ENCODE measurements at places on chromosomes 16 and 17.

- DNase-seq = no peak
Observed at GRCh38 chr17:73630531-73630930, 13.7 kb downstream of the SDK2 start.

DNA sequence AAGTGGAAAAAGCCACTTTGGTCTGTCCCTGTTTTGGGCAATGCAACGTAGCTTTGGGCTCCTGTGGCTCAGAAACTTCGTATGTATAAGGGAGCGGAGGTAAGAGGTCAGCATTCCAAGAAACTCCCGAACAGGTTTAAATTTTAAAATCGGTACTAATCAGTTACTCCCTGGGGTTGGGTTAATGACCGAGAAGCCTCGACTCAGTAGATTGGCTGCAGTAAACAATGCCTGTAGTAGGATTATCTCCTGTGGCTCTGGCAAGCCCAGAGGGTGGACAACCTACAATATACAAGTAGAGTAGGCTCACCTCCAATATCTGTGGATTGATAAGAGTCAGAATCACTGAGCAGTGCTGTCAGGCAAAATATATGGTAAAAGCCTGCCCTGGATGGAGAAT is 1.6 kb upstream of the GNA13 start:
- DNase-seq = no peak

GRCh38 chr16:15518381-15519351 is 84.3 kb downstream of the BMERB1 start:
- DNase-seq = no peak

- DNase-seq = peak; percentile 57
Observed at GRCh38 chr17:58120195-58120822, 27.9 kb upstream of the OR4D1 start.

DNA sequence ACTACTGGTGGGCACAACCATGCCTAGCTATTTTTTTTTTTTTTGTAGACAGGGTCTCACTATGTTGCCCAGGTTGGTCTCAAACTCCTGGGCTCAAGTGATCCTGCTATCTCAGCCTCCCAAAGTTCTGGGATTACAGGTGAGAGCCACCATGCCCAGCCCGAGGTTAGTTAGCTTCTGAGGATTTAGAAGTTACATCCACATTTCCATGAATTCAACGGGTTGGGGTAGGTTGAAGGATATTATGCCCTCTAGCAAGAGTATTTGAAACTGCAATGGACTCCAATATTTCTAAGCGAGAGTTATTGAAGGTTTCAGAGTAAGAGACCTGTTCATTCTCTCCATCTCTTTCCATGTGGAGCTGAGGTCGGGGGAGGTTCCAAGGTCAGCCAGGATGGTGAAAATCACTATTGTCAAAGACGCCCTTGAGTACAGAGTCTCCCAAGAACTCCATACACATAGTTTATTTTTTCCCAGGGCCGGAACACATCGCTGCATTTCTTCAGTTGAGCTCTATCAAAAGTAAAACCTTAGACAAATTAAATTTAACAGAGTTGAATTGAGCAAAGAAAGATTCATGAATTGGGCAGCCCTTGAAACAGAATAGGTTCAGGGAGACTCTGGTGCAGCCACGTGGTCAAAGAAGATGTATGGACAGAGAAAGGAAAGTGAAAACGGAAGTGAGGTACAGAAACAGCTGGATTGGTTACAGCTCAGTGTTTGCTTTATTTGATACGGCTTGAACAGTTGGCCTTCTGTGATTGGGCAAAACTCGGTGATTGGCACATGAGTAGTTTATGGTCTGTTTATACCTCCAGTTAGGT is 19.0 kb upstream of the ITPRIPL2 start:
- no peak for DNase-seq

GRCh38 chr17:6661464-6661848 is 9.9 kb downstream of the C17orf100 start:
- DNase-seq = no peak

DNA sequence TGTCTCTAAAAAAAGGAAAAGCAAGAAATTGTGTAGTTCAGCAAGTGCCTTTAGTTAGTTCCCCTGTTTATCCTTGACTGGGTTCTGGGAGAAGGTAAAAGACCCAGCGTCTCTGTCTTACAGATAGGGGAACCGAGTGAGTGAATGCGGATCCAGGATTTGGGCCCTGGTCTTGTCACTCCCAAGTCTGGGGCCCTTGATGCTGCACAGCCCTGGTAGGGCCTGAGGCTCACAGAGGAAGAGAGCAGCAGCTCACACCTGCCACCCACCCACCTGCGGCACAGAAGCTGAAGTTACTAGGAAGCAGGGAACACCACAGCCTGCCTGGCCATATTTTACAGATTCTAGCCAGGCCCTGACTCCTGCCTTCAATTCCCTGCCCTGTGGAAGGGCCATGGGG is 22.2 kb downstream of the LASP1 start:
- no peak for DNase-seq

GRCh38 chr17:36590082-36590481 is 1.6 kb upstream of the DHRS11 start:
- DNase-seq = peak; percentile 72

GRCh38 chr17:74864866-74865395 is 5.2 kb upstream of the GRIN2C start:
- peak; percentile 68 for DNase-seq

GRCh38 chr17:14299280-14300141 is 1.4 kb upstream of the HS3ST3B1 start:
- DNase-seq = peak; percentile 31

DNA sequence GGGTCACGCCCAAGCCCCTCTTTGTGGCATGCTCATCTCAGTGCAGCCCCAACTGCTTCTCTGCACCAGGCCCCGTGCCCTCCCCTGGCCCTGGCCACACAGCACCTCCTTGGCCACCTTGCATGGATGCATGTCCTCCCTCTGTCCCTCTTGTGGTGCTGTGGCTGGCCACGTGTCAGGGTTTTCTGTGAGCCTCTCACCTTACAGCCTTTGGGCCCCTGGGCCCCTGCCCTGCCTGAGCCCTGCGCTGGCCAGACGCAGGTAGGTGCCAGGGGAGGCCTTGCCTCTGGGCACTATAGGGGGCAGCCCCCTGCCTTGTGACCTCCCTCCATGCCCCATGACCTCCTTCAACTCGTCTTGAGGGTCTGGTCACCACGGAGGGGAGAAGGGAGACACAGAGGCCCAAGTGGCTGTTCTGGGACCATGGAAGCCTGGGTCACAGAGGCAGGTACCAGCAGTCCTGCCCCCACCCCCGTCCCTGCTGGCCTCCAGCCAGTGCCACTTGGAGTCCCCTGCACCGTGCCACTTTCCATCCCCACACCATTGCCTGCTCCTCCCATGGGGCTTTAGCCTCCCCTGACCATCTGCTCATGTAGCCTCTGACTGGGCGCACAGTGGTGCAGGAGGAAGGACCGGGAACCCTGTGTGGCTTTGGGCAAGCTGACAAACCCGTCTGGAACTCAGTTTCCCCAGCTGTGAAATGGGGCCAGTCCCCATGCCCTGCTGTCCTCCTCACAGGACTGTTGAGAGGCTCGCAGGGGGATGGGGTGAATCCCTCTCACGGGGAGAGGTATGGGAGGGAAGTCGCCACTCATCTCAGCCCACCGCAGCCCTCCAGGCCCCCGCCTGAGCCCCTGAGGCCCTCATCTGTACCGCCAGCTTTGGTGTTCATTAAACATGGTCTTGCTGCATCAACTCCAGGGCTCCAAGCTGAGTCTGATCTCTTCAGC is 11.5 kb upstream of the ATP6V0C start:
- no peak for DNase-seq

- no peak for DNase-seq
Observed at GRCh38 chr17:57357830-57358430, 101.6 kb downstream of the MSI2 start.

DNA sequence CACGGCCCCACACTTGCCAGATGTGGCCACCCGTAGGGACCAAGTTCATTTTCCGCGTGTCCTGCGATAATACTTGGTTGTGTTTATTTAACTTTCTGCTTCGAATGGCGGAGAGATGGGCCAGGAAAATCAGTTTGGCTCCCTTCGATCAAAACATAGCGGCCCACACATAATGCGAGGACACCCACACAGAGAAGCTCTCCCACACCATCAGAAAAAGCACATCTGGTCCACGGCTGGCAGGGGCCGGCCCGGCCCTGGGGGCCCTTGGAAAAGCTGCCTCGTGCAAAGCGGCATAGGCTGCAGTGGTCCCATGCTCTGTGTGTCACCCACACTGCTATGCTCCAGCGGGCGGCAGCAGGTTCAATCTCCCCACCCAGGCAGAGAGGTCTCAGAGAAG is 46.9 kb downstream of the ZNF423 start:
- DNase-seq = no peak

GRCh38 chr17:4536742-4537411 is 18.3 kb downstream of the MYBBP1A start:
- no peak for DNase-seq

GRCh38 chr16:86854626-86855294 is 276.4 kb downstream of the FOXL1 start:
- DNase-seq = no peak

- no peak for DNase-seq
Observed at GRCh38 chr17:47649972-47650524, 329 bp downstream of the KPNB1 start.

DNA sequence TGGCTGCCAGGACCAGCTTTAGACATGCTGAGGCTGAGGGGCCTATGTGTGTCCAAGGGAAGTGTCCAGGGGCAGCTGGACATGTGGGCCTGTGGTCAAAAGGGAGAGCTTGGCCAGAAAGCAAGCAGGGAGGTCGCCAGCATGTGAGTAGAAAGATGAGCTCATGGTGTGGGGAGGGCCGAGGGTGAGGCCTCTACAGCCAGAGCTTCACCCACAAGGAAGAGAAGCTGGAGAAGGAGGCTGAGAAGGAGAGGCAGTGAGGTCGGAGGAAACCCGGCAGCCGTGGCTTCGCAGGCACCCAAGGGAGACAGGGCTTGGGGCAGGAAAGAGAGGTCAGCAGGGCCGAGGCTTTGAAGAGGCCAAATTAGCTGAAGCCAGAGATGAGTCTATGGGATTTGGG is 4.0 kb upstream of the HSD11B2 start:
- no peak for DNase-seq

DNA sequence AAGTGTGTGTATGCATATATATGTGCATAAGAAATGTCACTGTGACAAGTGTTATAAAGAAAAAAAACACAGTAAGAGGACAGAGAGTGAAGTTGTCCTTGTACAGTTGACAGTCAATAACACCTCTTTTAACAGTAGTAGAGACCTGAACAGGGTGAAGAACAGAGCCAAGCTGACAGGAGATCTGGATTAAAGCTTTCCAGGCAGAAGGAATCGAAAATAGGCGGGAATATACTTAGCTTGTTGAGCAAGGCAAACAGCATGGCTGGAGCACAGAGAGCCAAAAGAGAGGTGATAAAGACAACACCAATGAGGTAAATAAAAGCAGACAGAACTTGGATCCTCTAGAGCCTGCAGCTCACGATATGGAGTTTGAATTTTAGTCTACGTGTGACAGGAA is 64.8 kb downstream of the KANSL1 start:
- DNase-seq = no peak

DNA sequence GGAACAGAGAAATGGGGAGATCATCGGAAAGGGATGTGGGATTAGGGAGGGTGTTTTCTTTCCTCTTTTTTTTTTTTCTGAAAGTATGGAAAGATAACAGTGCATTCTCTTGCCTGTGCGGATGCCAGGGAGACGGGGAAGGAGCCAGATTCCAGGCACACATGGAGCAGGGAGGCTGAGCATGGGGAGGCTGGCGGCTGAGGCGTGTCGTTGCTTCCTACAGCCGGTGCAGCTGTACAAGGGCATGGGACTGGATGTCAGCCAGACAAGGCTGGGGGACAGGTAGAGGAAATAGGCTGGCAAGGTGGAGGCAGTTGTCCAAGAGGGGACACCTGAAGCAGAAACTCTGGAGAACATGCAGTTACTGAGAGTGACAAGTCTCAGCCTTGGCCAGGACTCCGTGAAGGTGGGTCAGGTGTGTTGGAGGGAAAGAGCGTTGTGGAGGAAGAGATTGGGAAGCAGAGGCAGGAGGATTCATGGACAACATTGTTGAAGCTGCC is 16.6 kb upstream of the ADORA2B start:
- no peak for DNase-seq

- DNase-seq = no peak
Observed at GRCh38 chr17:64491994-64492393, 4.9 kb downstream of the POLG2 start.

- DNase-seq = no peak
Observed at GRCh38 chr17:2901582-2901981, 105.3 kb downstream of the RAP1GAP2 start.

GRCh38 chr16:16014329-16015224 is 65.2 kb downstream of the ABCC1 start:
- DNase-seq = no peak

- DNase-seq = no peak
Observed at GRCh38 chr16:15972046-15972868, 22.8 kb downstream of the ABCC1 start.

GRCh38 chr16:19382887-19383816 is 34.5 kb upstream of the TMC5 start:
- no peak for DNase-seq

GRCh38 chr17:56213031-56213430 is 59.8 kb downstream of the ANKFN1 start:
- DNase-seq = no peak

DNA sequence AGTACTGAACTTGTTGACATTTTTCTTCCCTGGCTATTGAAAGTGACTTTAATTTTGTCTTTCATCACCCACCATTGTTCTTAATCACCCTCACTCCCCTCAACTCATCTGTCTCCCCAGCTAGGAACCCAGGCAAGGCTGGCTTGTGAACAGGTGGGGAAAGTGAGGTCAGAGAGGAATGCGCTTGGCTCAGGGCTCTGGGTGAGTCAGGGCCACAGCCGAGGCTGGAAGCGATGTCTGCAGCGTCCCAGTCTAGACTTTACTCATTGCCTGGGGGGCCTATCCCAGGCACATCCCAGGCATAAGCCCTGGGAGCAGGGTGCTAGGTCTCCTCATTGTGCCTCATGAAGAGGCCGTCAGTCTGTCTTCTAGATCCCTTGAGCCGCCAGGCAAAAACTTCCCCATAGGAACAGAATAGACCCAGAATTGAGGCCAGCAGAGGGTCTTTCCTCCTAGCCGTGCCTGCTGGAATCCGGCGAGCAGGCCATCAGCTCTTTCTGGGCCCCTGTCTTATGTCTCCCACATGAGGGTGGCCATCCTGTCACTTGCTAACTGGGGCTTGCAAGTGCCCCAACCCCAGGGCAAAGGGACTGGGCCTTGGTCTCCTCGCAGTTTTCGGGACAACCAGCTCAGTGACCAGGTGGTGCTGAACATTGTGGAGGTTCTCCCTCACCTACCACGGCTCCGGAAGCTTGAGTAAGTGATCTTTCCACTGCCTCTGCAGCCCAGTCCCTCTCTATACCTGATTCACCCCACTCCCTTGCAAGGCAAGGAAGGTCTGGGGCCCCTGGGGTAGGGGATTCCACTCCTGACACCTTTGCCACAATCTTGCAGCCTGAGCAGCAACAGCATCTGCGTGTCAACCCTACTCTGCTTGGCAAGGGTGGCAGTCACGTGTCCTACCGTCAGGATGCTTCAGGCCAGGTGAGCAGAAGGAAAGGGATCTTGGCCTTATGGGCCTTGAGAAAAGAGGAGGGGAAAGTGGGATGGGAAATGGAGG is 40.1 kb downstream of the NLRC5 start:
- no peak for DNase-seq
